ENCODE measurements at places on chromosomes 7 and 10. TPM values are rescaled to one million over a fixed set of nuclear protein-coding genes. Genes with fewer than 3 reads are reported as not detected.
A peak's percentile ranks its signal among the peaks of the same experiment; 100 is the strongest.

- no peak for DNase-seq
Measured at GRCh38 chr7:99021941-99022560, 121.9 kb downstream of the SMURF1 start.

The SUGCT gene
- 14.0 TPM for polyA plus RNA-seq

The HMX2 gene
- 1.5 TPM for polyA plus RNA-seq

DNA sequence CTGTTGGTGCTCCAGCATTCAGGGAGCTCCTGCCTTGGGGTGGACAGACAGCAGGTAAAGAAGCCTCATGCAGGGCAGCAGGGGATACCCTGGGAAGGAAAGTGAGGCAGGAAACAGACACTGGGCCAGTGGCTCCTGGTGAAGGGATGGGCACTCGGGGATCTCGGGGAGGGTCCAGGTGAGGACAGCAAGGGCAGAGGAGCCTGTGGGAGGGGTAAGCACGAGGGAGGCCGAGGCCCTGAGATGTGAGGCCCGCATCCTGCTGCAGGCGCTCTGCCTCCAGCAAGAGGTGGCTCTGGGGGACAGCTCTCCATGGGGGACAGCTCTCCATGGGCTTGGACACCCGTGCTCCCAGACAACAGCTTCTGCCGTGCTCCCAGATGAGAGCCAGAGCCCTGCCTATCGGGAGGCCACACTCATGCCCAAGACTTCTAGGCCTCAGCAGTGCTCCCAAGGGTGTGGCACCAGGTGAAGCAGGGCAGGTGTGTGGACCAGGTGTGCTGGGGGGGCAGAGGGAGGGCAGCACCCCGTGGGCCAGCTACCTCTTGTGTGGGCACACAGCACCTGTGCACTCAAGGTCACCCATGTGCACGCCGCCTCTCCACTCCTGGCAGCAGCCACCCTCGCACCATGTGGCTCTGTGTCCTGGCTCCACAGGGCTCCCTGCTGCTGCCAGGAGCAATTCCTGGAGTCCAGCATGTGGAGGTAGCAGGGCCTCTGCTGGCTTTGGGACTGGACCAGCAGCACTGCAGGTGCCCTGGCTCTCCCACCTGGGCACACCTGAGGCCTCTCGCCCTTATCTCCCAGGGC is 93.6 kb upstream of the INSIG1 start:
- DNase-seq = no peak

DNA sequence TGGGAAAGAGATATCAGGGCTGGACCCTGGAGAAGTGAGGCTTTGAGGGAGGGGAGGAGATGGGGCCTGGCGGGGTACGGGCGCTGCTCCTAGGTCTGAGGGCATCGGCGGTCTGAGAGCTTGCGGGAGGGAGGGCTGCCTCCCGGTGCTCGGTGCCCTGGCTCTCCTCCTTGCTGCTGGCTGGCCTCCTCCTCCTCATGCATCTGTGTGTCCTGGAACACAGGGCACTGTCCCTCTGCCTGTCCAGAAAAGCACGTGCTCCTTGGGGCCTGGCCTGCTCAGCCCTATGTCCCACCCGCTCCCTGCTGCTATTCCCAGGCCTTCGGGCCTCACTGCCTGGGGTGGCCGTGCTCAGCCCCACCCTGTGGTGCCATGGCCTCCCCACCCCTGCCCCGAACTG is 166.9 kb downstream of the RNF216 start:
- DNase-seq = no peak

- DNase-seq = no peak
Measured at GRCh38 chr10:108453166-108453565, 1288.7 kb upstream of the SORCS1 start.

DNA sequence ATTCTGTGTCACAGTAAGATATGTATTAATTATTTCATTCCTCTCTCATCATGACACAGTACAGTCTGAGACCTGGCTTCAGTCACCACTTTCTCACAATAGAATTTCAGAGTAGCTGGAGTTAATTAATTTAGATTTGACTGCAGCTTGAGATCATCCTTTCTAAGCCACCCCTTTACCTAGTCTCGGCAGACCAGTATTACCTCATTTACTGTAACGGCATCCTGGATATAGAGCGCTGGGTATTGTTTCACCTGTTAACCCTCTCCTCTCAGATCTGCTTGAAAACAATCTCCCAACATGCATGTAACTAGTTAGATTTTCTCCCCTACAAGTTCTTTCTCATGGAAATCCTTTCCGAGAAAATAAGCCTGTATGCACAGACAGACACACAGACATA is 1057.5 kb downstream of the GATA3 start:
- no peak for DNase-seq

The NKX1-2 gene
- polyA plus RNA-seq = not detected

The ITPRID1 gene
- not detected for polyA plus RNA-seq

GRCh38 chr7:134695321-134695860 is 48.7 kb downstream of the BPGM start:
- DNase-seq = no peak

The NSMCE4A gene
- 79.0 TPM for polyA plus RNA-seq

The TMEM236 gene
- polyA plus RNA-seq = 0.22 TPM

The JCAD gene
- 30.7 TPM for polyA plus RNA-seq

DNA sequence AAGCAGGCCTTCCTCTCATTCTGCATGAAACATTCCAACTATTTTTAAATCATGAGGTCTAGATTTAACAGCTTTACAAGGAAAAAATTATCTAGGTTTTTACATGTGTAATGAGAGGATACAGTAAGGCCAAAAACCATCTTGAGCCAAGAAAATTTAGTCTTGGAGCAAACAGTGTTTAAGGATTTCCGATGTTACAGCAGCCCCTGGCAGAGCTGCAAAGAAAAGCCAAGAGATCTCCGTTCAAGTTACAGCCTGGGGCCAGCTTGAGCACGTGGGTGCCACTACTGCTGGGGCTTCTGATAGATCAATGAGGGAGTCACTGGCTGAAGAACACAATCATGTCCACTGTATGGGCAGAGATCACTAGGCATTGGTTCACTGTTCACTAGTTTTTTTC is 156.2 kb downstream of the EVX1 start:
- DNase-seq = no peak

The TMEM176A gene
- polyA plus RNA-seq = 96.2 TPM

GRCh38 chr10:12327074-12327473 is 22.3 kb upstream of the CAMK1D start:
- DNase-seq = no peak

DNA sequence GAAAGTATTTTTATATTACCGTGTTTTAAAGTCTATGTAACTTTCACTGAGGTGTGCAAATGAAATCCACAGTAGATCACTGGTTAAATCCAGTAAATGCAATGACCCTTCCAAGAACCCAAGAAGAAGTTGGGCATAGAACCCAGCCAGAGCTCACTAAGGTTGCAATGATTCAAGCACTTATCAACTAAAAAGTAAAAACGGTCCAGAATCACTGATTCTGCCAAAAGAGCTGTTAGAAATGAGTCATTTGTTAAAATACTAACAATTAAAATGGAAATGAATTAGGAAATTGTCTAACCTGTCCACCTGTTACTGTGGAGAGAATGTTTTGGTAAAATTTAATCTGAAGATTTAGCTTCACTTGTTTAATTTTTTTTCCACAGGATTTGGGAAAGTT is 74.4 kb downstream of the ANK3 start:
- no peak for DNase-seq

- DNase-seq = peak; percentile 93
Measured at GRCh38 chr10:71236286-71236685, 23.9 kb downstream of the UNC5B start.

- DNase-seq = no peak
Measured at GRCh38 chr10:4191354-4191753, 406.3 kb upstream of the KLF6 start.

The SPDYE11 gene
- 1.2 TPM for polyA plus RNA-seq

DNA sequence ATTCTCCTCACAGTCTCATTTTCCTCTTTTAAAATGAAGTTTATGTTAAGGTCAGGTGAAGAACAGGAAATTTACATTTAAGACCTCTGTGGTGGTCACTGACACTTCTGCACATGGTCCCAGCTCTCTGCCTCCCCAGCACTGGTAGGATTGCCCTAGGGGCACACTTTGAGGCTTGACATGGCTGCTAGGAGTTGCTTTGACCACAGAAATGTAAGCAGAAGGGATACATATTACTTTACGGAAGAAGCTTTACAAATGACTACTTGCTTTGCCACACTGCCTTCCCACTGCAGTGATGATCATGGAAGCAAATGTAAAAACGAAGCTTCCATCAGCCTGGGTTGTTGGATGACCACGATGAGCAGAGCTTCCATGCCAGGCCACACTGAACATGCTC is 53.1 kb upstream of the RSU1 start:
- no peak for DNase-seq

The CTAGE8 gene
- 8.2 TPM for polyA plus RNA-seq

GRCh38 chr7:134328900-134329299 is 12.2 kb upstream of the SLC35B4 start:
- no peak for DNase-seq

DNA sequence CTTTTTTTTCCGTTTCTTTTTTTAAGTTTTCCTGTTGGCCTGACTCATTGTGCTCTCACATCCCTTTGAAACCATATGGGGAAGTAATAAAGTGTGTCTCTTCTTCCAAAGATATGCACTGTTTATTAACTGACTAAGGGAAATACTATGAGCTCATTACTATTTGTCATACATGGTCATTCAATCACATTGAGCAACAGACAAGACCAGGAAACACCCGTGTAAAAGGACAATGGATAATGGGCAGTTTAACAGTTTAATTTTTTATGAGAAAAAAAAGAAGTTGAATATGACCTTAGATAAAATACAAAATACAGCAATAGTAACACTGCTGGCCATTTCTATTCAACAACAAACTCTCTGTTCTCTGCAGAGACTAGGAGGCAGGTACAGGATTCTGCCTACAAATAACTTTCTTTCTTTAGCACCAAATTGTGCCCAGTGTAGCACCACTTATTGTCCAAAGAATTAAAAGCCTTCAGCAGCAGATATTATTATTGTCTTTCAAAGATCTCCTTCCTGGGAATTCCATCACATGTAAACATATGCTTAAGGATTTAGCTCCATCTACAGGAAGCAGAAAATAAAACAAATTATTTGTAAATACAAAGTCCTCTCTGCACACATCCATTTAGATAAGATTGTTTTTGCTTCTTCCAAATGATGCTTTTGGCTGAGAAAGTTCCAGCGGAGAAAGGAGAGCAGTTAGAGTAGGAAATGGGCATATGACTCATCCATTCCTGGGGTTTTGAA is 55.0 kb upstream of the AKR1E2 start:
- DNase-seq = peak; percentile 21

- no peak for DNase-seq
Measured at GRCh38 chr7:132024290-132024689, 467.9 kb upstream of the PODXL start.

The PON3 gene
- polyA plus RNA-seq = 3.3 TPM

DNA sequence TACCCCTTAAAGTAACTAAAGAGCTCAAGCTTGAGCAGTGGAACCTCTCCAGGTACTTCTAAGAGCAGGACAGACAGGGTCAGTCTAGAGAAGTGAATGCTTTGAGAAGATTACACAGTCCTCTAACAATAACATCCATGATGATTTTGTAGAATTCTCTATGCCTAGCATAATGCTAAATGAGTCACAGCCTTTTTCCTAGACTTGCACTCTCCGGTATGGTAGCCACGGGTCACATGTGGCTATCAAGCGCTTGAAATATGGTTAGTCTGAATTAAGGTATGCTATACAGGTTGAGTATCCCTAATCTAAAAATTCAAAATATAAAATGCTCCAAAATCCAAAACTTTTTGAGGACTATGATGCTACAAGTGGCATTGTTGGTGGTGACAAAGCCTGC is 166.6 kb upstream of the MKLN1 start:
- DNase-seq = no peak

GRCh38 chr7:33423646-33424020 is 294.3 kb downstream of the BBS9 start:
- no peak for DNase-seq

The MBLAC1 gene
- polyA plus RNA-seq = 1.7 TPM

The PTN gene
- polyA plus RNA-seq = 200 TPM

DNA sequence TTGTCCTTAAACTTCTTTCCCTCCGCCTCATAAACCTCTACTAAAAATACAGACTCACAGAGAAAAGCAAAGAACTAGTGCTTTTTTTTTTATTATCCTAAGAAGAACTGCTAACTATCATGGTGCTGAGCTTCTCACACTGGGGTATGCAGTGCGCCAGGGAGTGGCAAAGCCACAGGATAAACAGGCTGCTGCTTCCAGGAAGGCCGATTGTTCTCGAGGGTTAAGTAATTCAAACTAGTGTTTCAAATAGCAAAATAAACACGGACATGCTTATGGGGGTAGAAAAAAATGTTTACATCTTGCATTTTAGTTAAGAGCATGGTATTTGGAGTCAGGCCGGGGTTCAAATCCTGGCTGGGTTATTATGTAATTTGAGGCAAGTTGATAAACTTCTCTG is 157.0 kb downstream of the TAX1BP1 start:
- DNase-seq = no peak

The PDZD7 gene
- 2.8 TPM for polyA plus RNA-seq

The BMPER gene
- polyA plus RNA-seq = 10.4 TPM

DNA sequence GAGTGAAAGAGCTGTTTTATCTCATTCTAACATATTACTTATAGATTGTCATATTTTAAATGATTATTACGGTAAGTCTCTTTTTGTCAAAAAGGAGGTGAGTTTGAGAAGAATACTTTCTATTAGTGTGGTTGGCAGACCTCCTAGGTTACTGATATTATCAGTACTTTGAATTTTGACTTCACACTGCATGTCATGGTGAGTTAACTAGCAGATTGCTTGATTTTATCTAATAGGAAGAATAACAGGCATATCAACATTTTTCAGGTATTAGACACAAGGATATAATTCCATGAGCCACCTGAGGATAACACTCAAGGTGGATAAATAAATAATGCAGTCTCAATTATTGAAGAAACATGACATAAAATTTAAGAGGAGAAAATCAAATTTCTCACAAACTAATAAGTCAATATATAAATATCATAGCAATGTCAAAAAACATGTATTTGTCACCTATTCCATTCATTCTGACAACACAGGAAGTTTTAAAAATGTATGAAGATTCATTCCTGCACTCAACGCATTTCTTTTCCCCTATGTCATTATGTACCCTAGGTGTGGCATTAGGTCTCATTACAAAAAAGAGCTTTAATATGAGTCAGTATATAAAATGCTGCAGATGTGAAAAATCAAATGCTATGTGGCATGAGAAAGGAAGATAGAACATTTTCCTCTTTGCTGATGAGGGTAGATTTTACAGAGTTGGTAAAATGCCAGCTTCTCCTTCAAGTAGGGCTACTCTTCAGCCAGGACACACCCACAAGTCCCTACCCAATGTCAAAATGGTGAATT is 1621.6 kb downstream of the REEP3 start:
- DNase-seq = no peak

DNA sequence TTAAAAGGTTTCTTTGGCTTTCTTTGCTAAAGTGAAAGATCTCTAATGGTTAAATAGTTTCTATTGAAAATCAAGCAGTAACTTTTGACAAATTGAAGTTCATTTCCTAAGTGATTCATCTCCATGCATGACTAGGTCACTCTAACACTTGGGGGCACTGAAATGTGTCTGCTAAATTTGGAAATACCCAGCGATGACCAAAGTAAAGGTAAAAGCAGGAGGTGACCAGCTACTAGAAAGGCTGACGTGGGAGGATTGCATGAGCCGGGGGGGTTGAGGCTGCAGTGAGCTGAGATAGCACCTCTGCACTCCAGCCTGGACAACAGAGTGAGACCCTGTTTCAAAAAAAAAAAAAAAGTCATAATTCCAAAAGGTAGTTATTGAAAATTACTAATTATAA is 111.8 kb upstream of the GPR141 start:
- no peak for DNase-seq

GRCh38 chr7:5177060-5177459 is 13.0 kb upstream of the WIPI2 start:
- no peak for DNase-seq

GRCh38 chr7:104791080-104791479 is 222.9 kb upstream of the KMT2E start:
- DNase-seq = no peak

GRCh38 chr7:135075716-135076115 is 72.2 kb upstream of the TMEM140 start:
- no peak for DNase-seq

The NUTM2A gene
- polyA plus RNA-seq = 4.5 TPM

All from renal pelvis (tissue), 12 donors.